ENCODE measurements at places on chromosomes 2 and 18. TPM values are rescaled to one million over a fixed set of nuclear protein-coding genes. Genes with fewer than 3 reads are reported as not detected.
A peak's percentile ranks its signal among the peaks of the same experiment; 100 is the strongest.

- no peaks in the 10 kb centered on the region for H3K27me3 ChIP-seq
- H3K27ac ChIP-seq, result no peak overlapping the region
- H3K36me3 ChIP-seq, result no peaks in the 10 kb centered on the region
- no peak overlapping the region for H3K4me3 ChIP-seq
- DNase-seq, result no peak
- H3K4me1 ChIP-seq, result no peaks in the 10 kb centered on the region
Measured at GRCh38 chr2:149430743-149431736, 100.7 kb downstream of the LYPD6 start.

- H3K4me3 ChIP-seq, result no peak overlapping the region
- H3K36me3 ChIP-seq, result no peaks in the 10 kb centered on the region
- no peak overlapping the region for H3K27ac ChIP-seq
- H3K4me1 ChIP-seq, result no peaks in the 10 kb centered on the region
- DNase-seq, result peak; percentile 55
Measured at GRCh38 chr18:79878741-79879378, 72.6 kb downstream of the SLC66A2 start.

Gene FIGN
- total RNA-seq, result 4.3 TPM

DNA sequence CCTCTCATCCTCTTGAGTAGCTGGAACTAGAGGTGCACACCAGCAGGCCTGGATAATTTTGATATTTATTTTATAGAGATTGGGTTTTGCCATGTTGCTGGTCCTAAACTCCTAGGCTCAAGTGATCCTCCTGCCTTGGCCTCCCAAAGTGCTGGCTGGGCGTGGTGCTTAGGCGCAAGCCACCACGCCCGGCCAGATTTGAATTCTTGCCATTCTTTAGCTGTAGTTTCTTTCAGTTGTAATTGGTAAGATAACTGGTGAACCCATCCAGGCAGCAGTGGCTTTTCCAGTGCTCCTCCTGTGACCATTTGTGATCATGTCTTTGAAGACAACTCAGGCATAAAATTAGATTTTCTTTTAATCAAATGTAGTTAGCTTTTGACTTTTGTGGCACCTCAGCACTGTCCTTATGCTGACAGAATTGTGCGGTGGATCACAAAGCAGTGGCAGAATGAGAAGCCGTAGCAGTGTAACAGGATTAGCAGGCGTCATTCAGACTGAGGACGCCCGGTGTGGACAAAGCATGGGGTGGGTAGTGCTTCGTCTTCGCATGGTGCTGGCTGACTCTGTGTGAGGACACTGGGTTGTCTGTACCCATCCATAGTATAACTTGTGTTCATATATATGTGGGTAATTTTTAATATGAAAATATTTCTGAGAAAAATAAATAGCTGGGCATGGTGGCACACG is 30.0 kb upstream of the TOGARAM2 start:
- H3K36me3 ChIP-seq, result peaks cover 29% of the 10 kb centered on the region
- no peak for DNase-seq
- no peaks in the 10 kb centered on the region for H3K27me3 ChIP-seq
- no peak overlapping the region for H3K27ac ChIP-seq

DNA sequence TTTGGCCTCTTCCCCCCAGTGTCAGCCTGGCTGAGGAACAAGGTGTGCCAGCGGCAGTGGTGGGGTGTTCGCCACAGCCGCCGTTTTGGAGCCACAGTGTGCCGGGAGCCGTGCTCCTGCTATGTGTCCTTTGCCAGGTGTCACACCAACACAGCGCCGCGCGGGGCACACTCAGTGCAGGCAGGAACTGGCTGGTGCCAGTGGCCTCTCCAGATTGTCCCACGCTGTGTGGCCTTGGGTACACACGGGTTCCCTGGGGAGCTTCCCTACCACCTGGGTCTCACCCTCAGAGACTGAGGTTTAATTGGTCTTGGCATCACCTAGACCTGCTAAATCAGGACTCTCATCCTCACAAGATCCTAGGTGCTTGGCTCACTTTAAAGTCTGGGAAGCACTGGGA is 171.6 kb downstream of the LDLRAD4 start:
- no peaks in the 10 kb centered on the region for H3K36me3 ChIP-seq
- peaks cover 19% of the 10 kb centered on the region for H3K4me1 ChIP-seq
- no peak for DNase-seq
- no peak overlapping the region for H3K27ac ChIP-seq

Gene GATA6
- 89.3 TPM for total RNA-seq

- H3K4me1 ChIP-seq, result no peaks in the 10 kb centered on the region
Measured at GRCh38 chr2:195029804-195030654, 627.0 kb upstream of the SLC39A10 start.

GRCh38 chr2:180705122-180705521 is 275.3 kb upstream of the UBE2E3 start:
- DNase-seq, result no peak
- H3K4me1 ChIP-seq, result no peaks in the 10 kb centered on the region
- H3K36me3 ChIP-seq, result no peaks in the 10 kb centered on the region
- no peak overlapping the region for H3K27ac ChIP-seq
- no peak overlapping the region for H3K4me3 ChIP-seq

DNA sequence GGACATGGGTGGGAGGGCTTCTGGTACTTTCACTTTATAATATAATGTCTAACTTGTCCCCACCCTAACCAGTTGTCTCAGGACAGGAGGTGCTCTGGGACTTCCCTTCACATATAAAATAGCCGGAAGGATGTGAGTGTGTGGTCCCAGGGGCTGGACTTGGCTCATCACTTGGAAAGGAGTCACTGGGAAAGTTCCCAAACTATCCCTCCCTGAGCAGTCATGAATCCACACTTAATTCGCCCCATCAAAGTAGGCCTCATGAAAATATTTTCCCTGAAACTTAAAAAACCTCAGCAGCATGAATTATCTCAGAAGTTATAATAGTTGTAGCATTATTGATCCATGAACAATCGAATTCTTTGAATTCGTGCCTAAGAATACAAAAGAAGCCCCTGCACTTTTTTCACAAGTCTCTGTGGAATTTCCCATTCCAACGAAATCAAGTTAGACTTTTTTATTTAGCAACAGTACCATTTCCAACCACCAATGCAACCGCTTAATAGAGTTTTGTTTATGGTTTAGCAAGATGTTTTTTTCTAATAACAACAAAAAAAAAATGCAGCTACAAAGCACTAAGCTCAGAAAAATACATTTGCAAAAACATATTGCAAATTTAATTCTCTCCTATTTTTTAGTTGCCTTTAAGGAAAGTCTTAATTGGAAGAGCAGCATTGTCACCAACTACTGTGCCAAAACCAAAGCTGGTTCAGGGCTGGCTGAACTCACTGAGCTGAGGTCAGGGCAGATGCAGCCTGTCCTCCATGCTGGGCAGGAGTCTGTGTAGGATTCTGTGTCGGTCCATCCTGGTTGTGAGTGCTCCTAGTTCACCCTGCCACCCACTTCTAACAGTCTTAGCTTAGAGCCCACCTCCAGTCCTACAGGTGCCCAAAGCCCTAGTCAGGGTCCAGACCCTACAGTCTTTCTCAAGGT is 68.8 kb upstream of the SPTBN1 start:
- H3K4me1 ChIP-seq, result peaks cover 10% of the 10 kb centered on the region
- H3K36me3 ChIP-seq, result no peaks in the 10 kb centered on the region
- no peak overlapping the region for H3K4me3 ChIP-seq
- no peak for DNase-seq
- H3K27ac ChIP-seq, result peak overlapping the region; percentile 7

- no peak overlapping the region for H3K4me3 ChIP-seq
- no peaks in the 10 kb centered on the region for H3K36me3 ChIP-seq
- no peaks in the 10 kb centered on the region for H3K27me3 ChIP-seq
- no peak for DNase-seq
- no peaks in the 10 kb centered on the region for H3K4me1 ChIP-seq
Measured at GRCh38 chr2:35114765-35115164, 1240.8 kb upstream of the CRIM1 start.

DNA sequence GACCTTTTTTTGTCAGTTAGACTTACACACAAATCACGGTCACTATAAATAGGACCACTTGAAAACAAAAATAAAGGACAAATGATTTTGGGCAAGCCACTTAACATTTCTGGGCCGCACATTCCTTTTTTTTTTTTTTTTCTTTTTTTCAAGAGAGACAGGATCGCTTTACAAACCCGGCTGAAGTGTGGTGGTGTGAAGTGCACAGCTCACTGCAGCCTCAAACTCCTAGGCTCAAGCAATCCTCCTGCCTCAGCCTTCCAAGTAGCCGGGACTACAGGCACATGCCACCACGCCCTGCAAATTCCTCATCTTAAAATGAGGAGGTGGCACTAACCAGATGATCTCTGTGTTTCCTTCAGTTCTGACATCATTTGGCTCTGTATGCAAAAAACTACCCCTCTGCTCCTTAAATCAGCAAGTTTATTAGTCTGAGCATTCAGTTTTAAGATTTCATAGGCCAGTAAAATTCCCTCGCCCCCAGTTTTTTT is 28.3 kb upstream of the MRO start:
- no peaks in the 10 kb centered on the region for H3K4me1 ChIP-seq
- DNase-seq, result no peak
- H3K4me3 ChIP-seq, result no peak overlapping the region
- H3K36me3 ChIP-seq, result no peaks in the 10 kb centered on the region
- H3K27ac ChIP-seq, result no peak overlapping the region
- H3K27me3 ChIP-seq, result no peaks in the 10 kb centered on the region

Gene ALS2
- total RNA-seq, result 6.5 TPM

- no peaks in the 10 kb centered on the region for H3K36me3 ChIP-seq
- DNase-seq, result no peak
- H3K4me3 ChIP-seq, result no peak overlapping the region
- no peaks in the 10 kb centered on the region for H3K27me3 ChIP-seq
- no peak overlapping the region for H3K27ac ChIP-seq
- H3K4me1 ChIP-seq, result peaks cover 8% of the 10 kb centered on the region
Measured at GRCh38 chr2:69631402-69631801, 12.1 kb downstream of the AAK1 start.

DNA sequence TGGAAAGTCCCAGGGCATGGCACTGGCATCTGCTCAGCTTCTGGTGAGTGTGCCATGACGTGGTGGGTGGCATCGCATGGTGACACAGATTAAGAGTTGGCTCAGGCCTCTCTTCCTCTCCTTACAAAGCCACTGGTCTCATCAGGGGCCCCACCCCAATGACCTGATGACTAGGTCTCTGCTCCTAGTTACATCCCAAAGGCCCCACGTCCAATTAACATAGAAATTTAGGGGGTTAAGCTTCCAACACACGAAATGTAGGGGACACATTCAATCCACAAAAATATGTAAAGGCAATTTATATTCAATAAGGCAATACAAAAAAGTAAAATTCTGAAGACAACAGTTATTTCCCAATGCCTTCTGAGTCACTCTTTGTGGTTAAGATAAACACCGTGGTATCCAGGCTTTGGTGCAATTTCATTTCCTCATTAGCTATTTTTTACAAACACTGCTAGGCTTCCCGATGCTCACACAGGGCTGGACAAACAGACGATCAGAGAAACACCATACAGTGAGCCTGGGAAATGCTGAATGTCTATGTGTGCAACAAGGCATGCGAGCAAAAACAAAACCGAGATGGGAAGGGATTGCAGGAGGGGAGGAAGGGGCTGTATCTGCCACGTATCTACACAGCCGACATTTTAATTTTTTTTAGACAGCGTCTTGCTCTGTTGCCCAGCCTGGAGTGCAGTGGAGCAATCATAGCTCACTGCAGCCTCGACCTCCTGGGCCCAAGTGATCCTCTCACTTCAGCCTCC is 67.2 kb downstream of the MBP start:
- H3K4me1 ChIP-seq, result peaks cover 8% of the 10 kb centered on the region
- H3K4me3 ChIP-seq, result no peak overlapping the region
- peaks cover 19% of the 10 kb centered on the region for H3K36me3 ChIP-seq

DNA sequence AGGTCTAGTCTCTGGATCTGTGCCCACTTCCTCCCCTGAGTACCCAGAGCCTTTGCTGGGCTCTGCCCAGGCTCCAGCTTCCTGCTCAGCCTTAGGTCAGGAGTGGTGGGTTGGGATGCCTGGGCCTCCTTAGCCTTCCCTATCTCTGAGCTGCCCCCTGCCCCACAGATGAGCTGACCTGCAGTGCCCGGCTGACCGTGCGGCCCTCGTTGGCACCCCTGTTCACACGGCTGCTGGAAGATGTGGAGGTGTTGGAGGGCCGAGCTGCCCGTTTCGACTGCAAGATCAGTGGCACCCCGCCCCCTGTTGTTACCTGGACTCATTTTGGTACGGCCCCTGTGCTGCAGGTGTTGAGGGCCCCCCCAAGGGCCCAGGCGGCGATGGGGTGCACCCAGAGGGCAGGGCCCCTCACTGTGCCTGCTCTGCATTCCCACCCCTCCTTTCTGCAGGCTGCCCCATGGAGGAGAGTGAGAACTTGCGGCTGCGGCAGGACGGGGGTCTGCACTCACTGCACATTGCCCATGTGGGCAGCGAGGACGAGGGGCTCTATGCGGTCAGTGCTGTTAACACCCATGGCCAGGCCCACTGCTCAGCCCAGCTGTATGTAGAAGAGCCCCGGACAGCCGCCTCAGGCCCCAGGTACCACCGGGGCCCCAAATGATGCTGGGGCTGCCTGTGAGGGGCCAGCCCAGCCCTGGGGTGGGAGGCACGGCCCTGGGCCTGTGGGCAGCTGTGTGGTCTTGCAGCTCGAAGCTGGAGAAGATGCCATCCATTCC is 30.1 kb upstream of the GMPPA start:
- peaks cover 3% of the 10 kb centered on the region for H3K4me1 ChIP-seq
- peaks cover 88% of the 10 kb centered on the region for H3K36me3 ChIP-seq
- DNase-seq, result no peak
- no peaks in the 10 kb centered on the region for H3K27me3 ChIP-seq
- H3K4me3 ChIP-seq, result no peak overlapping the region

- DNase-seq, result no peak
- H3K4me3 ChIP-seq, result no peak overlapping the region
- H3K4me1 ChIP-seq, result no peaks in the 10 kb centered on the region
- no peaks in the 10 kb centered on the region for H3K27me3 ChIP-seq
- H3K27ac ChIP-seq, result no peak overlapping the region
Measured at GRCh38 chr2:121664713-121665112, 15.5 kb upstream of the CLASP1 start.

DNA sequence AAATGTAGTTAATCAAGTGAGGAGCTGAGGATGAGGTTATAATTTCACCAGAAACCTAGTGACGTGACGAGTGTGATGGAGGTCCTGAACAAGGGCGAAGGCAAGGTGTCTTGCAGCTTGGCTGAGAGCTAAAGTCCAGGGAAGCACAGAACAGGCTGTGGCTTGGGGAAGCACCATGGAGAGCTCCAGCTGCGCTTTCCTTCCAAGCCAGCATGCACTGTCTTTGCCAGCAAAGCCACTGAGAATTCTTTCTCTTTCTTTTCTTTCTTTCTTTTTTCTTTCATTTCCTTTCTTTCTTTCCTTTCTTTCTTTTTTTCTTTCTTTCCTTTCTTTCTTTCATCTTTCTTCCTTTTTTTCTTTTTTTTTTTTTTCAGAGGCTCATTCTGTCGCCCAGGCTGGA is 239.3 kb downstream of the FBXO15 start:
- no peaks in the 10 kb centered on the region for H3K36me3 ChIP-seq
- H3K4me1 ChIP-seq, result no peaks in the 10 kb centered on the region
- DNase-seq, result no peak
- no peaks in the 10 kb centered on the region for H3K27me3 ChIP-seq
- H3K27ac ChIP-seq, result no peak overlapping the region

GRCh38 chr2:83016343-83017110 is 1442.6 kb downstream of the SUCLG1 start:
- H3K27ac ChIP-seq, result no peak overlapping the region
- H3K27me3 ChIP-seq, result no peaks in the 10 kb centered on the region
- no peaks in the 10 kb centered on the region for H3K4me1 ChIP-seq
- no peak for DNase-seq

- H3K4me1 ChIP-seq, result peaks cover 4% of the 10 kb centered on the region
- H3K27me3 ChIP-seq, result no peaks in the 10 kb centered on the region
- H3K27ac ChIP-seq, result no peak overlapping the region
- DNase-seq, result no peak
Measured at GRCh38 chr2:101981504-101981903, 10.3 kb upstream of the IL1R2 start.
